Stimulated activated naive CD4-positive, alpha-beta T cell treated with Interleukin-2 at 50 U/mL for 16 hours (primary cell): ENCODE measurements at places on chromosomes 13 and 19.
A peak's percentile ranks its signal among the peaks of the same experiment; 100 is the strongest.

DNA sequence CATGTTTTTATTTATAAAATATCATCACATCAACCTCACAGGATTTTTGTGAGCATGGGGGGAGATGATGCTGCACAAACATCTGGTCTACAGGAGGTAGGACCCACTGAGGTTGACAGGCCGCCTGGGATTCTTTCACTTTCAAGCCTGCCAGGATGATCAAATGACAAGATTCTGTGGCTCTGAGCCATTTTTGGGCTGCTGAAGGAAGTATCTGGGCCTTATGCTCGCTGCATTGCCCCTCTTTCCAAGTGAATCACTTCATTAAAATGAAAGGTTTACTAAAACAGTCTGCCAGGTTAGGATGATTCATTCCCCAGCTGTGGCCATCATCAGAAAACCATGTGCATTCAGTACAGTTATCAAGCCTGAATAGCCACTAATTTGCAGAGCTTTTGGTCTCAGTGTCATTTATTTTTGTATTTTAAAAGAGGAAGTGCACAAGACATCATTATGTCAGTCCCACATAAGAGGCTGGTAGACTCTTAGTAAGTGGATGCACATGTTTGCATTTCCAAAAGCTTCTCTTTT is 34.4 kb downstream of the STARD13 start:
- DNase-seq = no peak

DNA sequence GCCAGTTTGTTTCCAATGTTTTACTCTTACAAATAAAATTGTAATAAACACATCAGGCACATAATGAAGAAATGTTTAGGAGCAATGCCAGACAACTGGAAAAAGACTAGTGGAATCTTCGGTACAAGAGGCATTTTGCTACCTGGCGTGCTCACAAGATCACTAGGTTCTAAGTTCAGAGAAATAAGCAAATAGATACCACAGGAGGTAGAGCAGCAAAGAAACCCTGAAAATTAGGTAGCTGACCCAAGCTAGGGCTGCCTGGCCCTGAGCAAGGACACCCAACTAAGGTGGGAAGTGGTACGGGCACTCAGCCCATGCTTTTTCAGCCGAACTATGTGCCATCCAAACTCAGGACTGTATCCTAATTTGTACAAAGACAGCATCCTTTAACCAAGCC is 32.2 kb upstream of the TPP2 start:
- no peak for DNase-seq

- DNase-seq = no peak
Measured at GRCh38 chr13:22846551-22846950, 334.2 kb upstream of the SGCG start.

DNA sequence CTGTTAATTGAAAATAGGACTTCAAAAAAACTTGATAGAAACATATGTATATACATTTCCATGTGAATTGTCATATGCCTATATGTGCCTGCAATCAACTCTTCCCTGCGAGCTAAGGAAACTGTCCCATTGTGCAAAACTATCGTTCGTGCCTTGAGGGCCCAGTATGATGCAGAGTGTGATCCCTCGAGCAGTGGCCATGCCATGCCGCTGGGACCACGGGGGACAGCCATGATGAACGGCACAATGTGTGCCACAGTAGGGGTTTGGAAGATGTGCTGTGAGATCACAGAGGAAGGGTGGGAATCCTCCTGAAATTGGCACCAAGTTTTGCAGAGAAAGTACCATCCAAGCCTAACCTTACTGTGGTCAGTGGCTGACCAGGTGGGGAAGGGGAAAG is 118.1 kb upstream of the SOX1 start:
- no peak for DNase-seq

DNA sequence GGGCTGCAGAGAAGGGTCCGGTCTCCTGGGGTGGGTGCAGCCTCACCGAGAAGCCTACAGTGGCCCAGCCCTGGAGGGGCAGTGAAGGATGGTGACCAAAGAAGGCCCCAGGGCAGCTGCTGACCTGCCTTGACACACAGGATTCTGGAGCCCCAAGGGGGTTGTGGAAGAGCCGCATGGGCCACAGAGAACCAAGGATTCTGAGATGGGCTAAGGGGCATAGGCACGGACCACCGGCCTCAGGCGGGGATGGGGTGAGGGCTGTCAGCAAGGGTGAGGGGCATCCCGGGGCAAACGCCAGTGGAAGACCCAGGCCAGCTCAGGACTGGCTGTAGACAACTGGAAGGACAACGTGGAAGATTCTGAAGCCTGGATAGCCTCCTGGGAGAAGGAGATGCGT is 151.6 kb downstream of the TEX29 start:
- no peak for DNase-seq

- no peak for DNase-seq
Measured at GRCh38 chr13:73572824-73573223, 514.0 kb downstream of the KLF5 start.

DNA sequence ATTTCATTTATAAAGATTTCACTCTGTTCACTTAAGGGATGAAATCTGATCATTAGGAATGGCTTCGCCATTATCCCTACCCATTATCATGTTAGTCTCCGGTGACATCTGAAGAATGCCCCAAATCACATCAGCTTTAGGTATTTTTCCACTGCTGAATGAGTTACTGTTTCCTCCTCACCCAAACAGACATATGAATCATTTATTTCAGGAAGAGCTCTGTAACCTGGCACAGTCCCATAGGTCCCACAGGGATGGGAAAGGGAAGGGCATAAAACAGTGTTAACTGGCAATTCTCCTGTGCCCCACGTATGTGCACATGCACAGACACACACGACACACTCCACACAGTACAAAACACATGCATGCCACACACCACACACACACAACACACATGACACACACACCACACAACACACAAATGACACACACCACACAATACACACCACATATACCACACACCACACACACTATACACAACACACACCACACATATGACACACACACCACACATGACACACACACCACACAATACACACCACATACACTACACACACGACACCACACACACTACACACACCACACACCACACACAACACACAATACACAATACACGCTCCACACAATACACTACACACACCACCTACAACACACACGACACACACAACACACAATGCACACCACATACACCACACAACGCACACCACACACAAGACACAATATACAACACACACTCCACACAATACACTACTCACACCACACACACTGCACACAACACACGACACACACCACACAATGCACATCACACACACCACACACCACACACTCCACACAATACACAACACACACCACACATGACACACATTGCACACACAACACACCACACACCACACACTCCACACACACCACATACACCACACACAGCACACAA is 15.4 kb downstream of the TMEM255B start:
- no peak for DNase-seq

DNA sequence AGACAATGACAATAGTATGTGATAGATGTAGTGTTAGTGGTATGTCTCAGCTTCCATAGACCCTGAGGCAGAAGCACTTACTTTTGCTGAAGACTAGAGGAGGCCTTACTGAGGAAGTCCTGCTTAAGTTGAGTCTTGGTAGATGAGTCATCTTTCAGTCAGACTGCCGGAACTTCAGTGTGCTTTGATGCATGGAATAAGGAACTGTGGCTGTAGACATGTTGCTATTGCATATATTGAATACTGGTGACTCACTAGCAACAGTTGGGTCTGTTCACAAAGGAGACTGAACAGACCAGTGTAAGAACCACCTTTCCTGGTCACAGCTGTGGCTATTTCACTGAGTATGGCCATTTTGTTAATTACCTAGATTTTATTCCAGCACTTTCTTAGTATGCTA is 1000.6 kb downstream of the OLFM4 start:
- DNase-seq = no peak

DNA sequence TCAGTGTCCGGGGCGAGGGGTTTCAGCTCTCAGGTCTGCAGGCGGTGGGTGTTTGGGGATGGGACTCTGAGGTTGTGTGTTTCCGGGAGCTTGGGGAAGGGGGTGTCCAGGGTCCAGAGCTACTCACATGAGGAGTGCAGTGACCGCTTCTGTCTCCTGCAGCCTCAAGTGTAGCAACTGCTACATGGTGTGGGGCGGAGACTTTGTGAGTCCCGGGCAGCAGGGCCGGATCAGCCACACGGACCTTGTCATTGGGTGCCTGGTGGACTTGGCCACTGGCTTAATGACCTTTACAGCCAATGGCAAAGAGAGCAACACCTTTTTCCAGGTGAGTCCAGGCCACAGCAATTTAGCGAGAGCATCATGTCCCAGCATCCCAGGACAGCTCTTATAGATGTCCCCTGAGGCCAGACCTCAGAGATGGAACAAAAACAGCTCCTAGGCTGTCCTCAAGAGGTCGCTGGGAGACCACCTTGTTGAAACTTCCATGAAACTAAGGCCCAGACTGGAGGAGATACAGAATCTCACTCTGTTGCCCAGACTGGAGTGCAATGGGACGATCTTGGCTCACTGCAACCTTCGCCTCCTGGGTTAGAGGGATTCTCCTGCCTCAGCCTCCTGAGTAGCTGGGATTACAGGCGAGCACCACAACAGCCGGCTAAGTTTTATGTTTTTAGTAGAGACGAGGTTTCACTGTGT is 44.9 kb downstream of the RYR1 start:
- DNase-seq = no peak

DNA sequence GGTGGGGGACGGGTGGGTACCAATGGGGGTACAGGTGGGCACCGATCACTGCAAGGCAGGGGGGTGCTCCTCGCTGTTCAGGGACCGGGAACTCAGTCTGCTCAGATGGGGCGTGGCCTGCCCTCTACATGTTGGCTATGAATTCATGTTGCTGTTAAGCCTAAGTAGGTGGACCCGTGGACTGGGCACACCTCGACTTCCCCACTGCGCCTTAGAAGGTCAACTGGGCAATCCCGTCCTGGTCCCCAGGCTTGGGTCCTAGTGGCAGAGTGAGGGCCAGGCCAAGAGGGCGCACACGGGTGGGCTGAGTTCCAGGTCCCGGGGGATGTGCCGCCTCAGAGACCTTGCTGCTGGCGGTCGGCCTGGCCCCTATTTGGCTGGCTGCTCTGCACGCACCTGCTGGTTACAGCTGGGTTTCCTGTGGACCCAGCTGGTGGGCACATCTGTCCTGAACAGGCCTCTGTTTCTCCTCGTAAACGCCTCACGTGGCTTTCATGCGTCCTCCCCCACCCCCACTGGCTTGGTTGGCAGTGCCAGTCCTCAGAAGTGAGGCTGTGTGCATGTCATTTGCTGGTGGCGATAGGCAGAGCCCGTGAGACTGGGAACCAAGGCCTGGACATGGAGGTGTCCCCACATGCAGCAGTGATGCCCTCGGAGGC is 13.5 kb upstream of the ZNF554 start:
- no peak for DNase-seq

DNA sequence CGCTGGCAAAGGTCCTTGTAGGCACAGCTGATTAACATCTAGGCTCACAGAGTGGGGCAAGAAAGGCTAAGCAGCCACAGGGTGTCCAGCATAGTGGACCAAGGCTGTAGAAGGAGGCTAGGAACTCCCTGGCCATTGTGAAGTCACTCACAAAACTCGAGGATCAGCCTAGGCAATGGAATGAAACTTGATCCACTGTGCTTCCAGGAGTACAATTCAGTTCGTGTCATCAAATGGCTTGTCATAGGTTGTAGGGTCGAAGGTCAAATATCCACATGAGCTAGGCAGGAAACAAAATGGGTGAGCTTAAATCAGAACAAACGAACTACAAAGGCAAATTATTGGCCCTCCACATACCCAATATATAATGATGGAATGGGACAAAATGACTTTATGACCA is 4.4 kb upstream of the FAM187B start:
- no peak for DNase-seq

DNA sequence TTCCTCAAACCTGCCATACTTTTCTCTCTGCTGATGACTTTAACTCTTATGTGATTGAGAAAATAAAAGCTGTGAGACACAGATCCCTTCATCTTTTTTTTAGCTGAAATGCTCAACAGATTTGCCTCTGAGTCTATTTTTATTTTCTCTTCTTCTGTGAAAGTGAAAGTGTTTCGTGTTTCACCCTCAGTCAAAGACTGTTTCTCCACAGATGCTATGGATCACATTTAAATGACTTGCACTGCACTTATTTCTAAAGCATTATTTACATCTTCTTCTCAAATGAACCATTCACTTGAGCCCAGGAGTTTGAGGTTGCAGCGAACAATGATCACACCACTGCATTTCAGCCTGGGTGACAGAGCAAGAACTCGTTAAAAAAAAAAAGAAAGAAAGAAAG is 890.1 kb upstream of the PCDH20 start:
- no peak for DNase-seq

GRCh38 chr19:43474986-43475705 is 9.7 kb upstream of the LYPD3 start:
- DNase-seq = peak; percentile 88

DNA sequence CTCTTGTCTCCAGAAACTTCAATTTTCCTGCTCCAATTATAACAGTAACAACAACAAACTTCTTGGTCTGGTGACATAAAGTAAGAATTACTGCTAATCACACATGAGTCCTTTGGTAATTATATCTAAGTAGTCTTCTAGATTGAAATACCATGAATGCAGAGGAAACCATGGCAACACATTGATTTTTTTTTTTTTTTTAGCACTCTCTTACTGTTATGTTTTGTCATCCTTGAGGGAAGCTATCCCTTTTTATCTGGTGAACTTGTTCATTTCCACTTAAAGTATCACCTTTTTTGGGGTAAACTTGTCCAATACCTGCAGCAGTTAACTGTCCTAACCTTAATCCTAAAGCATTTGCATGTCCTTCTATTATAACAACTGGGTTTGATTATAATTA is 256.3 kb downstream of the B3GLCT start:
- no peak for DNase-seq

- DNase-seq = no peak
Measured at GRCh38 chr19:30077851-30078355, 135.9 kb downstream of the URI1 start.

GRCh38 chr13:50714891-50715290 is 128.6 kb downstream of the DLEU7 start:
- DNase-seq = no peak

- no peak for DNase-seq
Measured at GRCh38 chr19:21910318-21910717, 74.3 kb upstream of the ZNF43 start.

DNA sequence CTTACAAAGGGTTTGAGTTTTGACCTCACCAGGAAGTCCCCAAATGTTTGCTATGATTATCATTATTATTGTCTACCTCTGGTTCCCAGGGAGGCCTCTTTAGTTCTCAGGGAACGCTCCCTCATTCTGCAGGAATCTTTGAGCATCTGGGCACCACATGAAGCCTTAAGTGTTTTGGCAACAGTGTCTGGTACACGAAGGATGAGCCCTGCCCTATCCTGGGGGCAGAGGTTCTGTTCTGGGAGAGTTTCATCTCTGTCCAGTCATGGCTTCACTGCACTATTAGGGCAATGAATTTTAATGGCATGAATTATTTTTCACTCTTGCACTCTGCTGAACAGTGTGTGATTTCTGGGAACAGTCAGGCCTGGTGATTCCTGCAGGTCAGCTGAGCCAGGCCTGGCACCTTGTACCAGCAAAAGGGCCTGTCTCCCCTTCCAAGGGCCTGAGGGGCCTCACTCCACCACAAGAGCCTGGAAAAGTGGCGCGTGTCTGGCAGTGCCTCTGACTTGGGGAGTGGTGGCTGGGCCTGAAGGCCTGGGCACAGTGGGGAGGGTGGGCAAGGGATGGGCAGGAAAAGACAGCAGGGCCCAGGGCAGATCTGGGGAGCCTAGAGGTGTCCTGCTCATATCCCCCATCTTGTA is 4.6 kb downstream of the FAM187B start:
- no peak for DNase-seq

- no peak for DNase-seq
Measured at GRCh38 chr13:72125561-72125960, 258.6 kb upstream of the DACH1 start.
